AG09319 (cell line): ENCODE measurements at places on chromosomes 1 and 21.

GRCh38 chr1:212699104-212699624 is 476 bp downstream of the BATF3 start:
- no peak for DNase-seq

DNA sequence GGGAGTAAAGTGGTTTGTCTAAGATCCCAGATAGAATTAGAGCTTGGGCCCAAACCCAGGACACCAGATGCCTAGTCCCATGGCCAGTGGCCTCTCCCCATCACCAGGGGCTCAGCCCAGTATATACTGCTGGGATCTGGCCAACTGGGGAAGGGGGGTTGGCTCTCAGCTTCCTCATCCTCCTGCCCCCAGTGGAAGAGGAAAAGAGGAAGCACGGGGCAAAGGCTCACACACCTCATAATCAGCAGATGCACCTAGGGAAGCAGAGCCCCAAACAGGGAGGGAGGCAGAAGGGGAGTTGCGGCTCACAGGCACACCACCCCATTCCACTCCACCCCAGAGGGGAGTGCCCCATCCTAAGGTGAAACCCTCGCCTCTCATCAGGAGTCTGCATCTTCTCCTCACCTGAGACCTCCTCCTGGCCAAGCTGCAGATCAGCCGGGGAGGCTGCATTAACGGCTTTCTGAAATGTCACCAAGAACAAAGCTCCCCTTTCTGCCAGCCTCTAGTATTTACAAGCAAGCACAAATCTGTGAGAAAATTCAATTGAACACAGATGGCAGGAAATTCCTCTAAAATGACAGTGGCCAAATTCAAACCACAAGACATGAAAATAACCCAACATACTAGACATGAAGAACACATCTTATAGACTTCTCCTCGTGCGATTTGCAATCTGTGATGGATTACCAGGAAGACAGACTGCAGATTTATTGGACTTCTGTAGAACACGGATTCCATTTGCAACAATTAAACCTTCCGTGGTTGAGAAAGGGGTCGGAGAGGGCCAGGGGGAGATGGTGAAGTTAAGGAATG is 82.8 kb downstream of the GLIS1 start:
- peak; percentile 84 for DNase-seq

DNA sequence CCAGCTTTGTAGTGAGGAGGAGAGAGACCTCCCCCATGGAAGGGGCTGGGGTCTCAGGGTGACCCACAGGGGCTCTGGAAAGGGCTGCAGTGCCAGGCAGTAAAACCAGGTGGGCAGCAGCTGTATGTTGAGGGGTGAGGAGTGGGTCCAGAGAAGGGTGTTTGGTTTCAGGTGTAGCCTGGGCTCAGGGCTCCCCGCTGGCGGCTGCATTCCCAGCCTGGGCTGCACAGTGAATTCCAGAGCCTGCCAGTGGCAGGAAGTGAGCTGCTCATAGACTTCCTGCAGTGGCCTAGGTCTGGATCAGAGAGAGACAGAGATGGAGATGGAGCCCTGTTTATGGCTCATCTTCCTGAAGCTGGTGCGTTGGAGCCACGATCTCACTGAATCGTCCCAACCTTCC is 356.4 kb downstream of the PTPRU start:
- DNase-seq, result no peak

- DNase-seq, result no peak
Measured at GRCh38 chr1:31297277-31298247, 730 bp downstream of the ZCCHC17 start.

- no peak for DNase-seq
Measured at GRCh38 chr1:242877229-242877628, 352.7 kb upstream of the PLD5 start.

DNA sequence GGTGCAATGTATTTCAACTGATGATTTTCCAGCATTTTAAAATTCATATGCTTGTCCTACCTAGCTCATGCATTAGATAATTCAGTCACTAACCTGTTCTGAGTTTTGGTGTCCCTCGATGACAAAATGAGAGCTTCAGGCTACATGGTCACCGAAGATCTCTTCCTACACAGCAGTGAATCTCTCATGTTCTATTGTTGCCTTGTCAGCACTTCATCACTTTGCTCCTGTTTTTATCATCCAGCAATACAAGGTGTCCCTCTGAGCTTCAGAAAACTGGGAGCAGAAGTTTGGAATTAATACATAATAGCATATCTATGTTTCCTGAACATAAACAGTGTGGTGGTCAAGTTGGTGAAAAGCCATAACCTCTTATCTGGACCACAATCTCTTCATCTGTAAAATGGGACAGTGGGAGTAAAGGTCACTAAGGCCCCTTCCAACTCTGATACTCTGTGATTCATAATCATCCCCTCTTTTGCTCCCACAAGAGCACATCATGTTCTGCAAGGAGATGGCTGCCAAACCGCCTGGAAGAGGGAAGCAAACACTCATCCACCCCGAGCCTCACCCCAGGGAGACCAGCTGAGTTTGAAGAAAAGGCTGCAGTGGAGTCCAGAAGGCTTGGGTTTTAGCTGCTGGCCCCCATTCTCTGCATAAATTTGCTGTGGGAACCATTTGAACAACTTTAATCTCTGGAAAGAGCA is 137.9 kb upstream of the F3 start:
- no peak for DNase-seq

GRCh38 chr1:55955016-55955621 is 624.2 kb downstream of the PLPP3 start:
- DNase-seq, result no peak

GRCh38 chr21:36762642-36763041 is 63.7 kb downstream of the SIM2 start:
- DNase-seq, result no peak

- no peak for DNase-seq
Measured at GRCh38 chr1:145962157-145963102, 1.9 kb downstream of the ANKRD34A start.

GRCh38 chr1:161791904-161792655 is 26.0 kb downstream of the ATF6 start:
- DNase-seq, result no peak

- no peak for DNase-seq
Measured at GRCh38 chr21:46125846-46126301, 28.0 kb downstream of the COL6A2 start.

- no peak for DNase-seq
Measured at GRCh38 chr1:38005195-38006007, at the start of gene FHL3. FHL3 (minus strand) TSS chr1:38005514; CDS start chr1:37999412, 6,102 bp downstream.

GRCh38 chr1:203026666-203027663 is 674 bp downstream of the PPFIA4 start:
- no peak for DNase-seq

DNA sequence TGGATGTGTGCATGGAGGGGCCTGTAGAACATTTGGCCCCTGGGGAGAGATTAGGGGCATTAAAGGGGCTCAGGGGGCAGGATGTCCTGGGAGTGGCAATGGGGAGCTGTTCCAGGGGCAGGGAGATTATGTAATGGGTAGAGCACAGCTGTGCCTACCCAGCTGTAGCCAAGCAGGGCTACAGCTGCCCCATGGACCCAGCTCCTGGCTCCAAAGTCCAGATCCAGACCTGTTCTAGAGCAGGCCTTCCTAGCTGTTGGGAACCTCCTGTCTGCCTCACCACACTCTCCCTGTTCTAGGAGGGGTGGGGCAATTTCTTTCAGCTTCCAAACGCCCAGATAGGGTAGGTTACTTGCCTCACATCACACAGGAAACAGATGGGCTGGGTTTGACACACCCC is 5.6 kb downstream of the RPS6KA1 start:
- DNase-seq, result no peak

DNA sequence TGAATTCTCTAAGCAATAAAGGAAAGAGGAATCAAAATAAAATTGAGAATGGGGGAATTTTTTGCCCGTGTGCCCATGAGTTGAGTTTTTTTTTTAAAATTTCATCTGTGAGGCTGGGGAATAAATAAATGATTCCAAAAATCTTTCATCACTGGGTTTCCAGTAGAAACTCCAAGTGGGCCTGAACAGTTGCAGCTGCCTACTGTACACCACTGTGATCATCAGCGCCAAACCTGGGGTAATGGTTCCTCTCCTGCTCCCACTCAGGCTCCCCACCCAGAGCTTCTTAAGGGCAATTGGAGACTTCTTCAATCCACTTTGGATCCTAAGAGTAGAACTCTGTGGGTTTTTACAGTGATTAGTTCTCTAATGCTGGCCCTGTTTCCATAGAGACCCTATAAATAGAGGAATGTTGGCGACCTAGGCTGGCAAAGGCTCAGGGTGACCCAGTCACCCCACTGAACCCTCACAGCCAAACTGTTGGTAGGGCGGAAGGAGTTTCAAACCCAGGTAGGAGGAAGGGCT is 9.3 kb downstream of the TMCC2 start:
- no peak for DNase-seq

- DNase-seq, result no peak
Measured at GRCh38 chr1:76055987-76056386, 18.6 kb upstream of the ST6GALNAC3 start.

- no peak for DNase-seq
Measured at GRCh38 chr1:198597690-198598430, 41.0 kb upstream of the PTPRC start.

DNA sequence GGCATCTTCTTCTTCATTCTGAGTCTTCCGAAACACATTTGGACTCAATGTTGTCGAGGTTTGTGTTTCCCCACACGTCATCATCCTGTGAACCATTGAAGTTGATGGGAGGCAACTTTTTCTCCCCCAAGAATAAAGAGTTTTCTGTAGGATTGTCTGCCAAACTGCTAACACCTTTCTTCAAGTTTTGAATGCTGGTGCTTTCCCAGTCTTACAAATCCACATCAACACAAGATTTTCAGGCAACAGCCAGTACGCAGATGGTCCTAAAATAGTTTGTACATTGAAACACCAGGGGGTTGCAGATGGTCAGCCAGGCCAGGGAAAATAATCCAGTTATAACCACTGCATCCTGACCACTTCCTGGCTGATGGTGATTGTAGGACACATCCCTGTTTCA is 187.9 kb downstream of the DISC1 start:
- DNase-seq, result no peak

DNA sequence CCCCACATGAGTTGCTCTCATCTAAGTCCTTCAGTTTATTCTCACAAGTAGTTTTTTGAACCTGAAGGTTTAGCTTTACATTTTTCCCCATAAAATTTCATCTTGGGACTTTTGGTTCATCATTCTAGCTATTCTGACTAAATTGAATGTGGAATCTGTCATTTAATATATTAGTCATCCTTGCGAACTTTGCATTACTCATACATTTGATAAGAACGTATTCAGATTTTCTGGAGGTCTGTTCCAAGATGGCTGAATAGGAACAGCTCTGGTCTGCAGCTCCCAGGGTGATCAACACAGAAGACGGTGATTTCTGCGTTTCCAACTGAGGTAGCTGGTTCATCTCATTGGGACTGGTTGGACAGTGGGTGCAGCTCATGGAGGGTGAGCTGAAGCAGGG is 59.8 kb upstream of the CSF1 start:
- no peak for DNase-seq

GRCh38 chr1:116768416-116769103 is 14.3 kb downstream of the CD2 start:
- DNase-seq, result no peak

DNA sequence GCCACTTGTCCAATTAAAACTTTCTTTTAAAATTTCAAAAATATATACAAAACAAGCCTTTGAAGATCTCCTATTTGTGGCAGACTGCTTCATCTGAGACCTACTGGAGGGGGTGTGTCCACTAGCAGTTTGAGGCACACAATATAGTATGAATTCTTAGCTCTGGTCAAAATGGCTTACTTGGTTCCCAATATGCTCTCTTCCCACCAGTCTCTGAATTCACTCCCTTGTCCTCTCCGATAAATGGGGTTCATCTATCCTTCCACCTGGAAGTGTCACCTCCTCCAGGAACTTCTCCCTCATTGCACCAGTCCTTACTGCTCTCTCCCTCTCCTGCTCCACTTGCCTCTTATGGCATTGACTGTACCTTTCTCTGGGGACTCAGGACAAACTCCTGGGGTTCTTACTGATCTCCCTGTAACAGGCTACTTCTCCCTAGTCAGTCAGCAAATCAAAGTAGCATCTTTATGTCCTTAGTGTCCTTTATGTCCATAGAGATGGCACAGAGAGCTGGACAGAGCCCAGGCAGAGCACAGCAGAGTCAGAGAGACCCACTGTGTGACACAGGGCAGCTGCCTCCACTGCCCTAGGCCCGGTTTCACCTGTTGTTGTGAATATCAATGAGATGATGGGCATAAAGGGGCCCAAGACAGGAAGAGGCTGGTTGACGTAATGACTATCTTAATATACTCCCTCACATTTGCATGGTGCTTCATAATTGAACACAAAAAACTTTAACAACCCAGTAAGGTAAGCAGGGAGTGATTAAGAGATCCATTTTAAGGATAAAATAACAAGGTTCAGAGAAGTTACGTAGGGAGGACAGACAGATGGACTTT is 3.6 kb downstream of the ASAP3 start:
- no peak for DNase-seq

GRCh38 chr1:214678386-214678785 is 75.4 kb downstream of the CENPF start:
- no peak for DNase-seq

GRCh38 chr1:225670806-225671733 is 18.1 kb upstream of the ENAH start:
- no peak for DNase-seq

DNA sequence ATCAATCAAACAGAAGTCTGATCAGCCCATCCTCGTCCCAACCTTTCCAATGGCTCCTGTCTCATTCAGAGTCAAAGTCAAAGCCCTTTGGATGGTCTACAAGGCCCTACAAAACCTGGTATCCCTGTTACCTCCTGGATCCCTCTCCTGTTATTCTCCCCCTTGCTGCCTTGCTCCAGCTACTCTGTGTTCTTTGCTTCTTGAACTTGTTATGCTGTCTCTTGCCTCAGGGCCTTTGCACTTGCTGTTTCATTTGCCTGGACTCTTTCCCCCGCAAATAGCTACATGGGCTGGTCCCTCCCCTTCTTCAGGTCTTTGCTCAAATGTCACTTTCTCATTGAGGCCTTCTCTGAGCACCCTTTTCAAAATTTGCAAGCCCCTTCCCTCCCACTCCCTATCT is 1.4 kb upstream of the CSF3R start:
- DNase-seq, result no peak

- DNase-seq, result no peak
Measured at GRCh38 chr1:155499263-155499662, 63.3 kb downstream of the ASH1L start.

- no peak for DNase-seq
Measured at GRCh38 chr1:81758181-81758580, 42.6 kb upstream of the ADGRL2 start.

DNA sequence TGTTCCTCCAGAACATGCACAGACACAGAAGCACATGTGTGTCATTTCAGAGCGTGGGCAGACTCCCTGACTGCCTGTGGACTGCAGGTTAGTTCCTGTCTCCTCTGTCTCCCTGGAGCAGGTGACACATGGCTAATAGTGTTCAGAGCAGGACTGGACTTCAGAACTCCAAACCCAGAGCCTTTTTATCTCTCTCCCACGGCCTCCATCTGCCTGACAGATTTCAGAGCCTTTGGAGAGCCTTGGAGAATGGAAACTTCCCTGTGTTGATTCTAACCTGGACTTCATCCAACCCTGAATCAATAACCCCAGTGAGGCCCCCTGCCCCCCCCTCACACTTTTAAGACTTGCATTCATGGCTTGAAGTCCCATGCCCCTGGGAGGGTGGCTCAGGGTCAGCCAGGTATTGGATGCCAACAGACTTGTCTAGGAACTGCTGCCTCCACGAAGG is 44.4 kb downstream of the C1orf198 start:
- no peak for DNase-seq
